ENCODE measurements at places on chromosomes 3 and 15.
A peak's percentile ranks its signal among the peaks of the same experiment; 100 is the strongest.

GRCh38 chr3:32146746-32147211 is 40.4 kb downstream of the GPD1L start:
- DNase-seq: no peak

- peak; percentile 86 for DNase-seq
Measured at GRCh38 chr15:69568173-69569009, 115.8 kb downstream of the RPLP1 start.

GRCh38 chr15:74225928-74226327 is 10.2 kb upstream of the CCDC33 start:
- DNase-seq: no peak

GRCh38 chr3:172202797-172203196 is 163.4 kb downstream of the FNDC3B start:
- no peak for DNase-seq

Measured in EL (cell line).